ENCODE measurements at places on chromosomes 6 and 20.

DNA sequence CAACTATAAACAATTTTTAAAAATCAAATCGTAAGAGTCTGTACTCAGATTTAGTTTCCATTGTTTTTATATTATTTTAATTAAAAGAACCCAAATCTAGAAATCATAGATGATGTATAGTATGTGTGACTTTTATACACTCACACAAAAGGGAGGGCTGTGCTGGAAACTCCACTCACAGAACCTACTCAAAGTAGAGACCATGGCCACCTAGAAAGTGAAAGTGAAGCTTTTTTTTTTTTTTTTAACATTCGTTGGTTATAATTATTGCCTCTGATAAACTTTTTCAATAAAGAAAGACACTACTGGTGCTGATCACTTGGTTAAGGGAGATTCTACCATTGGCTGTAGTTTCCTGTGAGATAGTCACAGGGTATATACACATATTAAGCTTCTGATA is 37.9 kb upstream of the PRL start:
- no peak for DNase-seq
- H3K27ac ChIP-seq: no peak overlapping the region
- H3K36me3 ChIP-seq: no peaks in the 10 kb centered on the region
- no peaks in the 10 kb centered on the region for H3K4me1 ChIP-seq
- no peak overlapping the region for H3K4me3 ChIP-seq
- no peaks in the 10 kb centered on the region for H3K27me3 ChIP-seq

- DNase-seq: no peak
- H3K4me3 ChIP-seq: no peak overlapping the region
- H3K27me3 ChIP-seq: peaks cover 4% of the 10 kb centered on the region
- H3K36me3 ChIP-seq: no peaks in the 10 kb centered on the region
Observed at GRCh38 chr20:56443654-56444540, 24.5 kb upstream of the RTF2 start.

DNA sequence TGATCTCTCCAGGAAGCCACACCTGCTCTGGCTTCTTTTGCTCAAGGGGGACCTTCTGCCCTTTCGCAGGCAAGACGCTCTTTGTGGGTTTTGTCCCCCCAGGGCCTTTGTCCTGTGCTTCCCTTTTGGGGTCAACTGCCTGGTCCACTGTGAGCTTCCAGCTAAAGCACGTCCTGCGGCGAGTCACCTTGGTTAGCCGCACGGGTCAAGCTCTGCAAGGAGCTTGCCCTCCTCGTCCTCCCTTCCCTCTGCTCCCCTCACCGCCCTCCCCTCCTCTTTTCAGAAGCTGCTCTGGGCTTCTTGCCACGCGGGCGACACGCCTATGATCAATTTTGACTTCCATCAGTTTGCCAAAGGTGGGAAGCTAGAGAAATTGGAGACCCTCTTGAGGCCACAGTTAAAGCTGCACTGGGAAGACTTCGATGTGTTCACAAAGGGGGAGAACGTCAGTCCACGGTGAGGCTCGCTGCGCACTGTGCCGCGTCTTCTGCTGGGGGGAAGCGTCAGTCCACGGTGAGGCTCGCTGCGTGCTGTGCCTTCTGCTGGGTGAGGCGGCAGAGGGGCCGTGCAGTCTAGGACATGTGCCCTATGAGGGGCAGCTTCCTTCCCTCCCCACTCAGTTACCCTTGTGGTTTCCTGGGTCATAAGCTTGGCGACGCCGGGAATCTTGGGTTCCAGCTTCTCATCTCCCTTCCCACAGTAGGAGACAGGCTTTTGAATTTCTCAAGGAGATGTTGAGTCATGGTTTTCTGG is 80.2 kb downstream of the SYNJ2 start:
- no peaks in the 10 kb centered on the region for H3K36me3 ChIP-seq
- H3K27ac ChIP-seq: no peak overlapping the region
- no peak for DNase-seq
- peaks cover 15% of the 10 kb centered on the region for H3K4me1 ChIP-seq

GRCh38 chr6:142695016-142695415 is 250.0 kb downstream of the HIVEP2 start:
- no peak overlapping the region for H3K4me3 ChIP-seq
- H3K36me3 ChIP-seq: no peaks in the 10 kb centered on the region
- H3K4me1 ChIP-seq: no peaks in the 10 kb centered on the region
- no peaks in the 10 kb centered on the region for H3K27me3 ChIP-seq
- DNase-seq: no peak

DNA sequence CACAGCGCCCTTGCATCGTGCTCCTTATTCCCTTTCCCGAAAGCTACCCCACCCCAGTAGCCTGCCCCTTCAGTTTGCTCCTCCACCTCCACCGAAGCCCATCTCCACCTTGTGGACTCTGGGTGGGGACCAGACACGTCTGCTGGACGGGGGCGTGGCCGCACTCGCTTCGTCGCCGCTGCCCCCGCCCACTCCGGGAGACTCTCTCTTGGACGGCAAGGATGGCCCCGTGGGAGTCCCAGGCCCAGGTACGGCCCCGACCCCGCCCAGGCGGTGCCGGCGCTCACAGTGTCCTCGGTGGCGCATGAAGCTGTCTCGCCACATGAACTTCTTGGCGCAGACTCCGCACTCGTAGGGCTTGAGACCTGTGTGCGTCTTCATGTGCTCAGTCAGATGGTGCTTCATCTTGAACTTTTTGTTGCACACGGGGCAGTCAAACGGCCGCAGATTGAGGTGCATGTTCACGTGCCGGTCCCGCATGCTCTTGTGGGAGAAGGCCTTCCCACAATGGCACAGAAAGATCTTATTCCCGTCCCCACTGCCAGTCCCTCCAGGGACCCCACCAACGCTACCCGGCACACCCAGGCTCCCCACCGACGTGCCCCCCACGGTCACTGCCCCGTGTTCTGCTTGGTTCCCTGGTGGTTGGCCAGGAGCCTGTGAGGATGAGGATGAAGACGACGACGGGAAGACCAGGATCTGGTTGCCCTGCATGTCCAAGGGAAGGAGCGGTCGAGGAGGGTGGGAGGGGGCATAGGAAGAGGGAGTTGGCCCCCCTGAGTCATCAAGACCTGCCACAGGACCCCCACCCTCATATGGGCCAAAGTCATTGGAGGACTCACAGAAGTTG is 1.3 kb upstream of the TAPBP start:
- H3K4me1 ChIP-seq: peaks cover 8% of the 10 kb centered on the region
- peak overlapping the region; percentile 87 for H3K4me3 ChIP-seq
- H3K27ac ChIP-seq: peak overlapping the region; percentile 96
- DNase-seq: peak; percentile 78

DNA sequence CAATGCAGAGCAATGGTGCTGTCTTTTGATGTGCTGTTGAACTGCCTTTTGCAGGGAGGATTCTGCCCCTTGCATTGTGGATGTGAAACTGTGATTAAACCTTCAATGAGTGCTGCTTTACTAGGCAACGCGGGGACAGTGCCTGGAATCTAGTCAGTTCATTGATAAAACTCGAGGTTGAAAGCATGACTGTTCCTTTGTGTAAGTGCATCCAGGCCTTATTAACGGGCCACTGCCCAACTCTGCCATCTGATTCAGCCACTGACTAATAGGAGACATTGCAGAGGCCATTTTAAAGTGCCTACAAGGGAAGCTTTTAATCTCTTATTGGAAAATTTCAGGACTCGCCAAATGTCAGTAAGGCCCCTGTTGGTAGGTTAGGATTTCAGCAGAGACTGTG is 49.3 kb downstream of the SLC35F1 start:
- H3K27me3 ChIP-seq: no peaks in the 10 kb centered on the region
- H3K36me3 ChIP-seq: no peaks in the 10 kb centered on the region

DNA sequence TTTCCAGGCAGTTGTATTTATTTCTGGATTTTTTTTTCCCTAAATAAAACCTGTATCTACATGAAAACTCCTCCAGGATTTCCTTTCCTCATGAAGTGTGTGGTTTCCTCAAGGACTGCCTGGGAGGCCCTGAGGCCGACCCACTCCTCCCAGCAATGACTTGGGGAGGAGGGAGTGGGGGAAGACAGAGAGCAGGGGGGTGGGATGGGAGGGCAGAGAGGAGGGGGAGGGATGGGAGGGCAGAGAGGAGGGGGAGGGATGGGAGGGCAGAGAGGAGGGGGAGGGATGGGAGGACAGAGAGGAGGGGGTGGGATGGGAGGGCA is 161.8 kb upstream of the AGPAT4 start:
- H3K4me3 ChIP-seq: no peak overlapping the region
- H3K4me1 ChIP-seq: no peaks in the 10 kb centered on the region
- H3K27ac ChIP-seq: no peak overlapping the region
- DNase-seq: no peak
- no peaks in the 10 kb centered on the region for H3K36me3 ChIP-seq
- H3K27me3 ChIP-seq: no peaks in the 10 kb centered on the region

GRCh38 chr6:138943089-138943625 is 44.9 kb downstream of the REPS1 start:
- no peak overlapping the region for H3K4me3 ChIP-seq
- H3K27me3 ChIP-seq: no peaks in the 10 kb centered on the region
- H3K4me1 ChIP-seq: no peaks in the 10 kb centered on the region
- H3K36me3 ChIP-seq: no peaks in the 10 kb centered on the region

DNA sequence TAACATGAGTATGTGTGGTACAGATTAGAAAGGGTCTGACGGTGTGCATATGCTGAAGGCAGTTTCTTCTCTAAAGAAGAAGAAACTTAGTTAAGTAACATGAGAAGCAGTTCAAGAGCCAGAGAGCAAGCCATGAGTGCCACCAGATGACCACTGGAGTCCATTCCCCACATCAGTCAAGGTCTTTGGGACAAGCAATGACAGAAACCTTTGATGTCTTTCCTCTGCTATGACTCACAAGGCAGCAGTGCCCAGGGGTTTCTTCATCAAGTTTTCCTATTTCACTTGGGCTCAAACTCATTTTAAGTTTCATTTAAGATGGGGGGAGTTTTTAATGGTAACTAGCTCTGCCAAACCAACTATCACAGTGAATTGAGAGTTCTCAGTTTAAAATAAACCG is 303.8 kb upstream of the TBX18 start:
- H3K27me3 ChIP-seq: no peaks in the 10 kb centered on the region
- no peak for DNase-seq
